ENCODE measurements at places on chromosomes 4 and X.

DNA sequence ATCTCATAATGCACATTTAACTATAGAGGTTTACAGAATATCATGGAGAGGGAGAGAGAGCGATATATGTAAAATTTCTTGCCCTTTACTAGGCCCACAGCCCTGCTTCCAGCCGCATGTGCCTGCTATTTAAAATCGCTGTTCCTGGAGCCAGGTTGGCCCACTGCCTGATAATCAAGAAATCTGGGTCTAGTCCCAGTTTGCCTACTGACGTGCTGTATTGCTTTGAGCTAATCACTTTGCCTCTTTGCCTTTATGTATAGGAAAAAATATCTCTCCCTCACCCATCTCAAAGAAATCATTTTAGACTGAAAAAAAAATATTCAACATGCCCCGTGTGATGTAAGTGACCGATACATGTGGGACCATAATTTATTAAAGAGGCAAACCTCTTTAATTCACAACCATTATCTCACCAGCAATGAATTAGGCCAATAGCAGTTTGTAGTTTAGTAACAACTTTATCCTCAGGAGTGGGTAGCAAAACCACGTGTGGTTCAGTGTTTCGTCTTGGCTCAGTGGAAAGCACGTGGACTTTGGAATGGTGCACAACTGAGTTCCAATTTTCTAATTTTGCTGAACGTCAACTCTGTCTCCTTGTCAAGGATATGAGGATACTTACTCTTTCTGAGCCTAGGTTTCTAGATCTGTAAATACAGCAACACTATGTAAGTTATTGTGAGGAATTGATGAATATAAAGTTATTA is 62.6 kb downstream of the GRXCR1 start:
- DNase-seq: no peak

- no peak for DNase-seq
Measured at GRCh38 chrX:87900320-87900908, 382.8 kb downstream of the KLHL4 start.

DNA sequence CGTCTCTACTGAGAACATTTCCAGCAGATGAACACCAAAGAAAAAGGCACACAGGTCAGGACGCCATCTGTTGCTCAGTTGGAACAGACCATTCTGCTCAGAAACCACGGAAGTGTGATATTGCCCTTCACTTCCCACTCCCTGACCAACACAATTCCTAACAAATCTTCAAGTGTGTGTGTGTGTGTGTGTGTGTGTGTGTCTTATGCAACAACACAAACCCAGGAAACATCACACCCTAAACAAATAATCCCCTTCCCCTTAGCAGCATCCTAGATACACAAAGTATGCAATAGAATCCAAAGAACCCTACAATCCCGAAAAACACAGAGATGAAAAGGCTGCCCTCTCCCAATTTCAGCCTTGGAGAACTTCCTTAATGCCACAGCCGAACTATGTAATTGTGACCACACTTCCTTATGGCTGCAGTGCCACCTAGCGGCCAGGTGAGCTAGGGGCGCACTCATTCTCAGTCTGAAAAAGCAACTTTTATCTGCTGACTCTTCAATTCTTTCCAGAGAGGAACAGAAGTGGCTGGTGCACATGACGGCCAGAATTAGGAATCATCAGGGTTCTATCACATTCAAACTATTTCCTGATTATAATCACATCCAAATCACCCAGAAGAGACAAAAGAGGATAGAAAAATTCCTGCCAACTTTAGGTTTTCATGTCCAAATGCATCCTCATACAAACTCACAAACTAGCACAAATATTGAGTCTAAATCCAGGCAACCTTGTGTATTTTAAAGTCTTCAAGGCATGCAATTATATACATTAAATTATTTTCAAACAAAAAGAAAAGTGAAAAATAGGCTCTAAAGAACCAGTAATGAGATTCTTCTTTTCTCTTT is 164.9 kb downstream of the DHX15 start:
- no peak for DNase-seq

- DNase-seq: no peak
Measured at GRCh38 chr4:154078504-154079350, 289.8 kb upstream of the SFRP2 start.

DNA sequence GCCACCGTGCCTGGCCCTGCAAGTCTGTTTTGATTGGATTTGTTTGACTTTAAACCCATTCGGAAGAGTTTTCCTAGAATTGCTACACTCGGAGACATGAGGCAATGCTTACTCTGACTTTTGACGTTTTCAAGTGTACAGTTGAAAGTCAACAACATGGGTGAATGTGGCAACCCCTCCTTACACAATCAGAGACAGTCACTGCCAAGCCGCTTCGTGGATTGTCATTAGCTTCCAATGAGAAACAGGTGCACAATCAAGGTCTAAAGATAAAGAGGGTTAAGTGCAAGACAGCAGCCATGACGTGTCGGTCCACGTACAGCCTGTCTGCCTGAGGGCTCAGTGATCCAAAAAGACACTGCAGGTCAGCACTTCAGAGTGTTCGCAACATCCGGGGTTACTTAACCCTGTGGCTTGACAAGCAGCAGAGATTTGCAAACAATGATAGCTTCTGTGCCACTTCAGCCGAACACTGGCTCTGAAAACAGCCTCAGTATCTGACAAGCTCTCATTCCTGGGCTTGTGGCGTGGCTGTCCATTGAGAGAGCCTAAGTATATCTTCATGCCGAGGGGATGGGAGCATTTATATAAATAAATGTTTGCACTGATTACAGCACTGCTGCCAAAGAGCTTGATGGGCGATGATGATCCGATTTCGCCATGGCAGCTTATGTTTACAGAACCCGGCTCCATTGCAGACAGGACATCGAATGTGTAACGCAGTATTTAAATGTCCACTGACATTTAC is 180.0 kb downstream of the DHRSX start:
- no peak for DNase-seq

GRCh38 chrX:11259437-11259836 is 33.8 kb upstream of the AMELX start:
- no peak for DNase-seq

- DNase-seq: no peak
Measured at GRCh38 chr4:16162891-16163290, 63.4 kb downstream of the TAPT1 start.

DNA sequence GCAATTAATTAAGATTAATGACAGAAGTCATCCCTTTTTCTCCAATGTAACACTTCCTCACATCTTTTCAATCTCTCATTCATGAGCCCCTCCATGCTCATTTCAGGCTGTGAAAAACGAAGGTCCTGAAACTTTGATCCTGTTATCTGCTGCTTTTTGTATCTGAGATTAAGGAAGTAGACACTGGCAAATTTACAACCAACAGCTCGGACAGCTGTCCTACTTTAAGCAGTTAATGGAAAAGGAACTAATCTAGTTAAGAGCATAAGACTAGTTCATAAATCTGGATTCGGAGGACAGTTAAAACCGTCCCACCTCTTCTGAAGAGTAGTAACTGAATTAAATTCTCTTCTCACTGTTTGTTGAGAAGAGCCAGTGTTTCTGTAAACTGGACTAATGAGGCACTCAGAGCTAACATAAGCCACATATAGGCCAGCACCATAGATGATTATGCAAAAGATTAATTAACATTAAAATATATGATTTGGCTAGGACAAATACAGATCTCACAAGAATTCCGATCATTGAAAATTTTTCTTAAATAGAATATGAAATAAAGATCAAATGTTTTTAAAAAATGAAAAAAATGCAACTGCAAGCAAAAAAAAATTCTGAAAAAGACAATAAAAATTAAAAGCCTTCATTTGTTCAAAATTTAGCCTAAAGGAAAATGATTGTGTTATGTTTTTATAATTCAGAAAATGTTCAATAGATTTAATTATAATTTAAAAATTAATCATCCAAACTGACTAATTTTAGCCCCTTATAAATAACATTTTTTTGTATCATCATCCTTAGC is 114.4 kb downstream of the ANTXR2 start:
- no peak for DNase-seq

- no peak for DNase-seq
Measured at GRCh38 chrX:140817943-140818342, 108.4 kb downstream of the LINC00632 start.

- DNase-seq: no peak
Measured at GRCh38 chrX:121876305-121876704, 828.9 kb downstream of the GLUD2 start.

GRCh38 chrX:10015723-10016518 is 48.8 kb downstream of the CLDN34 start:
- no peak for DNase-seq

- no peak for DNase-seq
Measured at GRCh38 chr4:173448608-173449379, 49.9 kb upstream of the SCRG1 start.

DNA sequence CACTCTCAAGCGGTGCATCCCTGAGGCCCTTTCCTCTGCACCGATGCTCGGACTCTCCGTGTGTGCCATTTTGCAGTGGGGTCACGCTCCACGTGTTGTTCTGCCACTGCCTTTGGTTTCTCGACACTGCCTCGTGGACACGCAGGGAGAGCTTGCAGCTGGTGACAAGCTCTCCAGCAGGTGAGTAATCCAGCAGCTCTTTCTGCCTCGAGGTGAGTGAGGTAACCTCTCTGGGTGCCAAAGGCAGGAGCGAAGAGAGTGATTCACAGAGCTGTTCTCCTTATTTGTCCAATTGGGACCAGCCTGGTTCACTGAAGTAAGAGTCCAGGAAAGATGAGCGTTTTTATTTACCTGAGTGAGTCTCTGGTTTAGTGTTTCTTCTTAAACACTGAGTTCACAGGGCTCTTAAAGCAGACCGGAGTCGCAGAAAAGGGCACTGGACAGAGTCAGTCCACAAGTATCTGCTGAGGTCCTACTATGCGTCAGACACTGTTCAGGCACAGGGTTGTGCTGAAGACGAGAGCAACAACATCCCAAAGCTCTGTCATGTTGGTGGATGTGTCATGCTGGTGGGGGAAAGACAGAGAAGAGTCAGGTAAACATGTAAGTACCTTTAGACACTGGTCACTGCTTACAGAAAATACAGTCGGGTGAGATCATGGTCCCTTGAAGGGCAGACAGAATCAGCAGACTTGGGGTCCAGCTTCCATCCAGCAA is 61.8 kb downstream of the FHDC1 start:
- DNase-seq: no peak

DNA sequence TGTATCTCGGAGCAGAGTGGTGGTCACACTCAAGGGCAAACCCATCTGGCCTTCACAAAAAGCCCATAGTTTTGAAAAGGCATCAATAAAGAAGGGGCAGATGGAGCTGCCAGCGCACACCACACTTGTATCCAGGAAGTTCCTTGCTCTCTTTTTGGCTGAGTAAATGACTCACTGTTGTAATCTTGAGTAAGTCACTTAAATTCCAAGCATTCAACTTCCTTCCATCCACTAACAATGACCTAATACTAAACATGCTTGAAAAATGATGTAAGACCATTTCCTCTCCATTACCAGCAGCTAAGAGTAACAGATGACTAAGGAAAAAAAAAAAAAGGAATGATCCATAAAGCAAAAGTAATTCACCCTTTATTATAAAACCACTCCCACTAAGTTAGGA is 32.4 kb upstream of the MYOZ2 start:
- no peak for DNase-seq

DNA sequence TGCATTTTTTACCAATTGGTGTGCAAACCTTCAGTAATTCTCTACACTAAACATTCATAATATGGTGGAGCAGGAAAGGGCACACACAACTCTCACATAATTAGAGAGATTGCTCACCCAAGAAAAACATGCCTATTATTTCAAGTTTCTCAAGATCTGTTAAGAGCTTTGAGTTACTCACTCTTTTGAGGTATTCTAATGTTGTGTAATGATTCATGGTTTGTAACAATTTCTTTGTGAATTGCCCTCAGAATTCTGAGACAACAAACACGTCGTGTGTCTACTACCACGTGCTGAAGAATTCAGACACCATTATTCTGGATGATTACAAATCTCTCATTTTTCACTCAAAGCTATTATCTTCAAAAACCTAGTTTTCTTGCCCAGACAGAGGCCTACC is 82.8 kb downstream of the PDGFC start:
- DNase-seq: no peak

DNA sequence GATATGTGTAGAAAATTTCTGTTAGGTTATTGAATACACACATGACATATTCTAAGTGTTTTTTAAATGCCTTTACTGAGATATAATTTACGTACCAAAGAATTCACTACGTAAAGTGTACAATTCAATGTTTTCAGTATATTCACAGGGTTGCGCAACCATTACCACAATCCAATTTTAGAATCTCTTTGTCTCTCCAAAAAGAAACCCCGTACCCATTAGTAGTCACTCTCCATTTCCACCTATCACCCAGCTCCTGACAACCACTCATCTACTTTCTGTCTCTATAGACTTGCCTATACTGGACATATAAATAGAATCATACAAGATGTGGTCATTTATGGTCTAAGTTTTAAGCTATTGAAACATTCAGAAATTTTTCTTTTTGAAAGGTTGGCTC is 53.0 kb upstream of the FBXW7 start:
- DNase-seq: no peak

DNA sequence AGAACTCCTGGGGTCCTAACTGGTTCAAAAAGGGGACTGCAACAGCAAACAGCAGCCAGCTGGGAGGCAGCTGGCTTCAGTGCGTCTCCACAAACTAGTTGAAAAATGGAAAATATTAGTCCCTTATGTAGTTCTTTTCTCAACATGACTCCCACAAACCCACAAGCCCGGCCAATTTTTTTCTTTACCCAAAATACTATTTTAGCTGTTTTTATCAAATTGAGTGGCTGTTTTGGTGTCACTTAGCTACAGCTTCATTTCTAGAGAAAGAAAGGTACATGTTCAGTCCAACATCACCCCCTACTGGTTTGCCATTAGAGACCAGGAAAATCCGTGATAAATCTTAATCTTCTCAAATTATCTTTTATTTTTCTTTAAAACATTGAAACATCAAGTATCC is 97.2 kb downstream of the GUCY2F start:
- DNase-seq: no peak

GRCh38 chr4:141133999-141134995 is 1.0 kb upstream of the RNF150 start:
- no peak for DNase-seq

GRCh38 chr4:16431866-16432265 is 205.6 kb upstream of the TAPT1 start:
- DNase-seq: no peak

DNA sequence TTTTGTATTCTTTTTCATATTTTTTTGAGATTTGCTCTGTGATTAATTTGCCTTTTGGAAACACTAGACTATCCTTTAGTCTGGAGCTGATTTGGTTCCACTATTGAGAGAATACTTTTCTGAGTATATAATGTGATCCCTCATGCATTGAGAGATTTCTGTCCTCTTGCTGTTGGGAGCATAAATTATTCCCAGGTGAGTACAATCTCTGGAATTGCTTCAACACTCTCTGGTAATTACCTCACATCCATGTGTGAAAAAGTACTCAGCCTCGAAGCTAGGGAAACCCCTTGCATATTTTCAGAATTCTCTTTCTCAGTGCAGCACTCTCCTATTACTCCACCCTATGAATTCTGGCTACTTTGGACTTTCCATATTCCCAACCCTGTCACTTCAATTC is 550.0 kb downstream of the RAPGEF2 start:
- DNase-seq: no peak

- DNase-seq: no peak
Measured at GRCh38 chrX:78329486-78329885, 2.1 kb upstream of the CYSLTR1 start.
